NCI-H1417 treated with DMSO at 0.1 percent for 48 hours (cell line): ENCODE measurements at places on chromosomes 4 and X.

DNA sequence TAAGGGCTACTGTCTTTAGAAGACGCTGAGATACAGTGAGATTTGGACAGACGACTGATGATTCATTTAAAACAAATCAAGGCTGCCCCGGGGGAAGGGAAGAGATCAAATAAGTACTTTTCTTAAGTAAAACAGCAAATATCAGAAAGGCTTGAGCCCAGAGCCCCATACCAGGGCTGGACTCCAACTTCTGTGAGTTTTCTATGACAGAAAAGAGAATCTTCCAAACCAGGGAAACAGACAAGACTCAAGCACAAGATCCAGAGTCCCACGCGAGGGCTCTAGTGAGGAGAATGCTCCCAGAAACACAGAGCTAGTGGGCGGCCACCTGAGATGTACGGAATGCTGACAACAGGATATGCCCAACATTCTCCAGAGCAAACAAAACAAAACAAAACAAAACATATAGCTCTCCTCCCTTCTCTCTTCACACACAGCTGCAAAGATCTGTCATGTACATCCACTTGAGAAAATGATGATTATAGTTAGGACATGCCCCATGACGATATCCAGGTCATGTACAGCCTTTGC lies 13.1 kb downstream of the ACSL1 start:
- no peak for DNase-seq

DNA sequence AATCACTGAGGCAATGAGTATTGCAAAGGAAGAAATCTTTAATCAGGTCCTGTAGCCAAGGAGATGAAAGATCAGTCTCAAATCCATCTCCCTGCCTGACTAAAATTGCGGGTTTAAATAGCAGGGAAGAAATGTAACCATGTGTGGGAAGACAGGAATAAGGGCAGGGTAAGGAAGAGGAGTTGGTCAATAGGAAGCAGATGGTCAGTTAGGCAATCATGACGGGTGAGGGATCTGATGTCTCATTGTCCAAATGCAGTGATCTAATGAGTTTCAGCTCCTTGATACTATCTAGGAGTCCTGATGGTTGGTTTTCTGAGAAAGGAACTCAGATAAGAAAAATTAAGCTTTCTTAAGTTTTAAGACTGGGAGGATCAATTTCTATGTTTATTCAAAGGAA lies 200.8 kb downstream of the SPATA18 start:
- DNase-seq, result no peak

- no peak for DNase-seq
Observed at GRCh38 chrX:71091263-71091662, 4.4 kb upstream of the FOXO4 start.

DNA sequence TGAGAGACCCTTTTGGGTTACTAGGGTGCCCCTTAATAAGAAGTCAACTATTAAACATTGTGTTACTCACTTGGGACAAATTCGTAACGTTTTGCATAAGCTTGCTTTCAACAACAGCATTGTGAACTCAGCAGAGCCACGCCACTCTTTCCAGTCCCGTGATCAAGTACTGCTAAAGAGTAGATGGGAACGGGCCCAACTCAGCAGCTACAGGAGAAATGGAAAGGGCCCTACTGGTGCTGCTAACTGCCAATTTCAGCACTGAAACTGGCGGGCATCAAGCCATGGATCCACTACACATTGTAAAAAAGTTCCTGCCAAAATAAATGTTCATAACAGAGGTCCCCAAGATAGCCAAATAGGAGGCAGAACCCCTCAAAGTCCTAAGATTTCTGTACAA lies 19.0 kb upstream of the DHX15 start:
- no peak for DNase-seq

GRCh38 chrX:154605566-154605965 lies 13.5 kb downstream of the CTAG1B start:
- no peak for DNase-seq

- DNase-seq, result no peak
Observed at GRCh38 chrX:24999511-24999910, 16.3 kb downstream of the ARX start.

DNA sequence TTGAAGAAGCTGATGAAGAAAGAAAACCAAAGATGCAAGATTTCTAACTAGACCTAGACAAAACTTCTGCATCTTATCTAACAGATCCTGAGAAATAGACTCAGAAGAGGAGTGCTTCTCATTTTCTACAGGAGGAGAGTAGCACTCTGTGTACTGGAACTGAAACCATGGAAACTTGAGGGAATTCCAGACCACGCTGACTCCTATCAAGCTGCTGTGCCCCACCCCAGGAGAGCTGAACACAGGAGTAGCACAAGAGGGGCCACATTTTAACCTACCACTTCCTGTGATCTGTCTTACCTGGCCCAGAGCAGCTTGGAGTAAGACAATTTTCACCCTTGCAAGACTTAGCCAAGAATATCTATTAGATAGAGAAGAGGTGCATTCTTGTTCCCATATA lies 248.9 kb downstream of the SCFD2 start:
- DNase-seq, result no peak

- DNase-seq, result no peak
Observed at GRCh38 chr4:140641789-140642439, 73.2 kb upstream of the UCP1 start.

DNA sequence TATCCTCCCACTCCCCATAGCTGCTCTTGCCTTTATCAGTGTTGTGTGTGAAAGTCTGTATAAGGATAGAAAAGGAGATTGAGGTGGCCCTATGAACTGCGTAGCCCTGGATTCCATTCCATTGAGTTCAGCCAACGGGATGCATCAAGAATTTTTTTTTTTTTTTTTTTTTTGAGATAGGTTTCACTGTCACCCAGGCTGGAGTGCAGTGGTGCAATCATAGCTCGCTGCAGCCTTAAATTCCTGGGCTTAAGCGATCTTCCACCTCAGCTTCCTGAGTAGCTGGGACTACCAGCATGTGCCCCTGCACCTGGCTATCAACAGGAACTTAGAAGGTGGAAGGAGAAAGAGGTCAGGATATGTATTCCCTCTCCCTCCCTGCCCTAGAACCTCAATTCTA lies 187.2 kb upstream of the SPRY1 start:
- no peak for DNase-seq

DNA sequence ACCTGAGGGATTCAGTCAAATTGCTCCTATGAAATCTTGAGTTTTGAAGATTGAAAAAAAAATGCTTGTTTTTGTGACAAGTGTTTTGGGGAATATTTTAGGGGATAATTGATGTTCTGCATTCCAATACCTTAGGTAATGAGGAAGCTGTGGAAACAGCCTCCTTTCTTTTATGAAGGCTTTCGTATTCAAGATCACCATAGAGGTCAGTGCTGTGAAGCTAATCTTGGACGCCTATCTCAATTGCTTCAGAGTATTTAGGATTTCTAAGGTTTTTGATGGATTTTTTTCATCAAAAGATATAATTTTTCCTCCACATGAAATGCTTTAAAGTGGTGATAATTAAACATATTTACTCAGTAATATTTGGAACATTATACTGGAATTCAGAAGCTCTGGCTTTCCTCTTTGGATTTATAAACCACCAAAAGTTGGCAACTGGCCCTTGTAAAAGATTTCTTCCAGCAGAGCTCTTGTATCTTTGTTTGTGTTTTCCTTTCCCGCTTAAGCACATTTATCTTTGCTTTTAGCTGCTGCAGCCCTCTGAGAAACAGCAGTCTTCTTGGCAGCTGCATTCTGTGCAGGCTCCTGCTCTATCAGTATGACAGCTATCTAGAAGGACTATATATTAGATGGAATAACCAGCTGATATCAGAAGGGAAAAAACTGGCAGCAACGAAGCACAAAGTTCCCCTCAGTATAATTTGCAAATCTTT lies 63.7 kb downstream of the HMGB2 start:
- no peak for DNase-seq

GRCh38 chrX:70172221-70172620 lies 5.1 kb upstream of the DGAT2L6 start:
- DNase-seq, result no peak

DNA sequence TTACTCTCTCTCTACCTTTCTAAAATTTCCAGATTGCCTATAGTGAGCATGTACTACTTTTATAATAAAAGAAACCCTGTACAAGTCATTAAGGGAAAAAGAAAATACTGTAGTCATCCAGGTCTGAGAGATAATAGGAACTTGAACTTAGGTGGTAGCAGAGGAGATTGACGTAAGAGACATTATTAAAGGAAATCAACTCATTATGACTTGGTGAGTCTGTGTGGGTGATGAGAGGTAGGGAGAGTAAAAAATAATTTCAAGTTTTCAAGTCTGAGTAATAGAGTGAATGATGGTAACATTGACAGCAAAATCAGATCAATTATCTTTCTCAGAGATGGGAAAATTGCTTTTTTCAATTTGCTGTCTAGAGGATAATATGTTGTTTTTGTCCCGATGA lies 44.0 kb upstream of the ZCCHC12 start:
- DNase-seq, result no peak
